ENCODE measurements at places on chromosomes 7 and 10. TPM values are rescaled to one million over a fixed set of nuclear protein-coding genes. Genes with fewer than 3 reads are reported as not detected.

TRPV5 gene
- total RNA-seq: not detected

ASAH2B gene
- 2.3 TPM for total RNA-seq

OIT3 gene
- total RNA-seq: under 0.01 TPM

OR6B1 gene
- total RNA-seq: not detected

SPDYE2B gene
- not detected for total RNA-seq

SDK1 gene
- 8.6 TPM for total RNA-seq

CD36 gene
- total RNA-seq: 41.0 TPM

CNPY1 gene
- total RNA-seq: not detected
